Hematopoietic multipotent progenitor cell treated with erythropoietin and hydrocortisone succinate and interleukin-3 and kit ligand, for 4 days (in vitro differentiated cells): ENCODE measurements at places on chromosomes 1 and 21.

GRCh38 chr1:216777148-216777547 is 53.9 kb upstream of the ESRRG start:
- no peak for DNase-seq

- no peak for DNase-seq
Measured at GRCh38 chr1:44735992-44736391, 3.6 kb upstream of the KIF2C start.

- no peak for DNase-seq
Measured at GRCh38 chr1:161723459-161724141, 2.3 kb downstream of the FCRLB start.

DNA sequence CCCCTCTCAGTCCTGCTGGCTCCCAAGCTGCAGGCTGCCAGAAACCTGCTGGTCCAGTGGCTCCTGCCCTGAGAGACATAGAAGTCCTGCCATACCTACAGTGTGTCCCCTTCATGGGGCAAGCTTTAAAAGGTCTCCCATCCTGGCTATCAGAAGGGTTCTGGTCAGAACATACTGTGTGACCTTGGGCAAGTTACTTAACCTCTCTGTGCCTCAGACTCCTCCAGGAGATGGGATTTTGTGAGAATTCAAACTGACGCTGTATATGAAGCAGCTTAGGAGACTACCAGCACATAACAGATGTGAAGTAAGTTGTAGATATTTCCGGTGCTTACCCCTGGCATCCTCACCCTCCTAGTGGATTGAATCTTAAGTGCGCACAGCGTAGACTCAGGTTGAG is 8.7 kb upstream of the GJB5 start:
- DNase-seq = no peak

GRCh38 chr1:104987210-104987609 is 1237.5 kb downstream of the AMY1C start:
- peak; percentile 8 for DNase-seq

- no peak for DNase-seq
Measured at GRCh38 chr21:41048623-41049022, 119.3 kb upstream of the BACE2 start.

DNA sequence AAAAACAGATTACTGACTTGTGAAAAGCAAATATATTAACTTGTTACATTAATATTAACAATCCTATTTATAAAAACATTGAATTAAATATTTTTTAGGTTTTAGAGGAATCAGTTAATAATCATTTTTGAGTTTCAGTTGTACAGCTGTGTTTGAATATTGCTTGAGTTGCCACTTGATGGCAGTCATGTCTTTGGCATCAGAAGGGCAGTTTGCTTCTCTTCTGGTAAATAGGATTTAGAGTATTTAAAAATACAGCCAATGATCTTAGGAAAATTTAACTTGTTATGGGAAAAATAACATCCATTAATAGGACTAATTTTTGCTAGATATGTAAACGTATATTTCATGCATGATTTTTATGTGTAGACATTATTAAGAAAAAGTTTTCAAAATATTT is 234.1 kb downstream of the NCAM2 start:
- peak; percentile 49 for DNase-seq
